ENCODE measurements at places on chromosomes 16 and 17.

DNA sequence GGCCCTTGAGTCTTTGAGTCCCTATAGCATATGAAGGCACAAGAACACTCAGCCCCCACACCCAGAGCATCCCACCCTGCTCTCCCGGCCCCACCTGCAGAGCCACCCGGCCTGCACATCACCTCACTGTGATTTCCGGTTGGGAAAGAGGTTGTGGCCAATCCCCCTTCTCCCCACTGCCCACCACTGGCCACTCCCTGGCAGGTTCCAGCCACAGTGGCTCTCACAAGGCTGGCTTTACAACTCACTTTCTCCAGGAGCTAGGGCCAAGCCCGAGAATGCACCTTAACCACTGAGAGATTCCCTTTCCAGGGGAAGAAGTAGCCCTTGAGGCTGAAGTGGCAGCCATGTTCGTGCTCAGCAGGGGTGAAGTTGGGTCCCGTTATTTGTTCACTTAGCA lies 123.9 kb downstream of the C16orf78 start:
- no peak for DNase-seq

DNA sequence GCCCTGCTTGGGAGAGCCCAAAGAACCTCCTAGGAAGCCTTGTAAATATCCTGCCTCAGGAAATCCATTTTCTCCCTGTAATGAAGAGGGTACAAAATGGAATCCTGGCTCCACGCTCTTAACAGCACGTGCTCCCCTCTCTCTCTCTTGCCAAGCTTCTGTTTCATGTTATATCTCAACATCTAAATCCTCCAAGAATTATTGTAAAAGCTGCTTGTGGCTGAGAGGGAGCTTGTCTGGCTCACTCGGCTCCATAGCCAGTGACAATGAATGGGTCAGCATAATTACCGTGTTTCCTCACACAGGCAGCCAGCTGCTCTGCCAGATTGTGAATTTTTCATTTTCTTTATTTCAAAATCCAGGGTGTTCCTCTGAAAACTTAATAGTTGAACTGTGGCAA lies 317.8 kb downstream of the RBFOX1 start:
- no peak for DNase-seq

DNA sequence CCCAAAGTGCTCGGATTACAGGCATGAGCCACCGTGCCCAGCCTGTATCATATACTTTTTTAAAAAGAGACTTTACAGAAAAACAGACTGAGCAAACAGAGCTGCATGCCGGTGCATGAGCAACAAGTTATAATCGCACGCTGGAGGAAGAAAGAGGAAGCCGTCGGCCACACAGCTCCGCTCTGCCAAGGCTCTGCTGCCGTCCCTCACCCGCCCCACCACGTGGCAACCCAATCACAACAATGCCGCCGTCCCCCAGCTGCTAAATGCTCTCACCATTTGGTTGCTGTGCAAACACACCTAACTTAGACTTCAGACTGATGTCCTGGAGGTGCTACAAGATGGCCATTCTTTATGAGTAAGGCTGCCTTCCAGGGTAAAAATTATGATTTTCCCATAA lies 83.5 kb downstream of the ADCY9 start:
- peak; percentile 60 for DNase-seq

- no peak for DNase-seq
These were observed 58.6 kb downstream of the CDRT4 start for GRCh38 chr17:15408803-15409202.

- no peak for DNase-seq
These were observed 80.1 kb upstream of the TRAP1 start for GRCh38 chr16:3797473-3797872.

Measured in AG08395 (cell line).